ENCODE measurements at places on chromosomes 13 and 19.

- DNase-seq: peak; percentile 30
Observed at GRCh38 chr13:22278336-22278929, 607.6 kb downstream of the FGF9 start.

DNA sequence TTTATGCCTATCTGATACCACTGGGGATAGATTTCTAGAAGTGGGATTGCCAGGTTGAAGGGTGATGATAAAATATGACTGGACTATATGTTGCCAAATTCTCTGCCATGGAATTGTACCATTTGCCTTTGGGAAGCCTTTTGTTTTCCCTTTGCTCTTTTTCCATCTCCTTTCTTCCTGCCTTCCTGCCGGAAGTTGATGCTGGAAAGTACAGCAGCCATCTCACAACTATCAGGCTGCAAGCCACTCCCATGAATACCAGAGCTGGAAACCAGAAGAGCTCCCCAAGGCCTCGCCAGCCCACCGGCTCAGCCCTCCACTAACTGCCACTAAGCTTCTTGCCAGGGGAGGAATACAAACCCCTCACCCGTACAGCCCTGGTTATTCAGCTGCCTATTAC, 29.7 kb downstream of the ZIC5 start:
- DNase-seq: no peak

GRCh38 chr19:55161571-55162322, 4.2 kb upstream of the TNNI3 start:
- DNase-seq: no peak

DNA sequence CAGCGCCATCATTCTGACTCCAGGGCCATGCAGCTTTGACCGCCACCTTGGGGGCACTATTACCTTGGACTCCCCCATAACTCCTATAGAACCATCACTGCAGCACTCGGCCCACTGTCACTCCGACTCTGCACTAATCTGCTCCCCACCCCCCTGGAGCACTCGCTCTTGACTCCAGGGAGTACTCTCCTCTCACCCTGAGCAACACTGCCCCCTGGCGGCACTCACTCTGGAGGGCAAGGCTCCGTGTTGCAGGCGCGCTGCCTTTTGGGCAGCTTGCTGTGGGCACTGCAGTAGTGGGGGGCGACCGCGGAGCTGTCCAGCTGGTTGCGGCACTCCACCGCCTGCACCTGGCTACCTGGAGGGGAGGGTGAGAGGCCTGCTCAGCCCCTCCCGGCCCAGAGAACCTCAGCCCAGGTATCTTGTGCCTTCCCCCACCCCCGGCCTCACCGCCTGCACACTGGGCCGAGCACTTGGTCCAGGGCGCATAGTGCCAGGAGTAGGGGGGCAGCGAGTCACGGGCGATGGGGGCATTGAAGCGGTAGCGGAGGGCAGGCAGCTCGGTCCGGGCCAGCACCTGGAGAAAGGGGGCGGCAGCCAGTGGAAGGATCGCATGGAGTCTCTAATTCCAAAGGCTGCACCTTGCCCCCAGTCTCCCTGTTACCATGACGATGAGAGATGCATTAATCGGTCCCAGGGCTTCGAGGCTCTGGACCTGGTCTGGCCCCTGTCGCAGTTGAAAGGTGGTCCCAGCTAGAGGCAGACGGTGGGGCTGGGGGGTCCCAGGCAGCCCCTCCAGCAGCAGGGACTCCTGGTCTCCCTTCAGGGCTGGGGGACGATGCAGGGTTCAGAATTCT, 8.9 kb upstream of the MYO1F start:
- DNase-seq: no peak

DNA sequence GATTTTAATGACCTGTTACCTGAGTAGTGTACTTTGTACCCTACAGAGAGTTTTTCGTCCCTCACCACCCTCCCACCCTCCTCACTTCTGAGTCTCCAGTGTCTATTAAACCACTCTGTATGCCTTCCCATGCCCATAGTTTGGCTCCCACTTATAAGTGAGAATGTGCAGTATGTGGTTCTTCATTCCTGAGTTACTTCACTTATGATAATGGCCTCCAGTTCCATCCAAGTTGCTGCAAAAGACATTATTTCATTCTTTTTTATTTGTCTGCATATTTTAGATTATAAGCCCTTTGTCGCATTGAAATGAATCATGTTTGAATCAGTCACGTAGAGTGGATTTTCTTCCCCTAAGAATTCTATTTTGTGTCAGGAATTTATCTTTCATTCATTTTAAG, 12.2 kb upstream of the HTR2A start:
- no peak for DNase-seq

DNA sequence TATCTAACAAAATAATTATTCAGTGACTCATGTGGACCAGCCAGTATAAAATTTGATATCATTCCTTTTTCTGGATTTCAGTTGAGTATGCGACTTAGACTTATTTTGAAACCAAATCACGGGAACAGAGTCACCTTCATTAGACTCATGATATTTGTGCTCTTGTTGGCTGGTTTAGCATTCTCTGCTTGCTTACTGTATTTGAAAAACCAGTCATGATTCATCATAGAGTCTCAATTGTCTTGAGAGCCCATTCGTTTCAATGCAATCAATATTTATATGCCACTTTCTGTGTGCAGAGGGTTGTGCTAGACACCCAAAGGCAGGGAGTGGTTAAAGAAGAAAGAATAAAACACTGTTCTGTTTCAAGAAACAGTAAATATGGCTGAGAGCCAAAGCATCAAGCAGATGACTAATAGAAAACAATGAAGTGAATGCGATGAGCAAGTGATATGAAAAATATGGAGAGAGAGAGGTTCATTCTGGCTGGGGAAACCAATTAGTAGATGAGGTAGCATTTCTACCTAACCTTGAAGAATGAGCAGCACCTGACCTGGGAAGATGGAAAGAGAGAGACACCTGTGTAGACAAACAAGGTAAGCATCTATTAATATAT, 99.6 kb upstream of the MBNL2 start:
- no peak for DNase-seq

DNA sequence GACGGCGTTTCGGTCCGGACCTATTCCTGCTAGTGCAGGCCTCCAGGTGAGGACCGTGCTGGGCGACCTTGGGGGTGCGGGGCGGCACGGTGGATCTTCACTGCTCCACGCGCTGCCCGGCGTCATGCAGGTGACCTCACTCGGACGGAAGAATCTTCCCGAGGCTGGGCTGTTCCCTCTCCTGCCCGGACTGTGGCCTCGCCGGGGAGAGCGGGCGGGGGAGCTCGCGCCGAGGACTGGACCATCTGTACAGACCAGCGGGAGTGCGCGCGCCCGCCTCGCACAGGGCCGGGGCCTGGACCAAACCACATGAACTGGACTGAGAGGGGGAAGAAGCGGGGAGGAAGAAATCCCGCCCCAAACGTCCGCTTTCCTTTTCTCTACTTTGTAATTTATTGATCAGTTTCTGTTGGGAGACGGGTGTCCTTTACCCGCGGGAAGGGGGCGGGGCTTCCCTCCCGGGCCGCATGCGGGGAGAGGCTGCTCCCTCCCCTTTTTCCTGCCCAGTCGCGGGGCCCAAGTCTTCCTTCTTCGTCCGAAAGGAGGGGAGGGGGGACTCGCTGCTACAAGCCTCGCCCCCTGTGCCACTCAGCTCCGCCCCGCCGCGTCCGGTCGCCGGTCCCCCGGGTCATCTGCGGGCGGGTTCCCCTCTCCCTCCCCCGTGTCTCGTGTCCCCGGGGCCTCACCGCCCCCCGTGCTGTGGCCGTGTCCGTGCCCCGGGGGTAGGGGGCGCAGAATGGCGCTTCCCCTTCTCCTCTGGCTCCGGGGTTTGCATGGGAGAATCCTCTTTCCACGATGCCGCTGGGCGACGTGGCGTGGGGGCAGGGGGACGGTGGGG, 4.9 kb downstream of the HRC start:
- DNase-seq: peak; percentile 82

GRCh38 chr13:31790992-31791391, 51.7 kb downstream of the RXFP2 start:
- DNase-seq: no peak

DNA sequence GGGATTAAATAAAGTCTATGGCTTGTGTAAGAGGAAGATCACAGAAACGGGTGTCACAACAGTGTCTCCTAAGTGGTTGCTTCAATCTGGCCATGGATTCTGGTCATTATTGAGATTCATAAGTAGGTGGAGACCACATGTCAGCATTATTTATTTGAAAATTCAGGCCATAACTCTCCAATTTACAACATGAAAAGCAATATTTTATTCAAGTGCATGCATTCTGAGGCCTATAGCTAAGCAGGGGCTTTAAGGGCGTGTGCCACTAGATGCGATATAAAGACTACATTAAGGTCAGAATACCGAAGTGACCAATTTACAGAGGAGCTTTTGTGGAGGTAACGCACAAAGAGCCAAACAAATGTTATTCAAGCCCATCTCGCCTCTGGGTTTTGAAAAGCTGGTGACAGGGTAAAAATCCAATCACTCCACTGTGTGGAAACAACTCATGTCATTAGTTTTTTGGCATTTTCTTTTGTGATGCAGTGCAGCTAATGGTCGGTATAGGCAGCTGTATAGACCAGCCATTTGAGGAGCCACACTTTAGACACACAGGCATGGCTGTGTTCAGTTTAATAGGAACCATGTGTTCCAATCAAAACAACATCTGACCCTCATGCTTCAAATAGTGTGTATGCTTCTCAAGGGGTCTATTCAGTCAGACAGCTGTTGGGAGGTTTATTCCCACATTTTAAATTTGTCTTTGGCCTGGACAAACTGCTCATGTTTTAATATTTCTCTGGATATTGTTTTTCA, 123.7 kb downstream of the KL start:
- DNase-seq: no peak

DNA sequence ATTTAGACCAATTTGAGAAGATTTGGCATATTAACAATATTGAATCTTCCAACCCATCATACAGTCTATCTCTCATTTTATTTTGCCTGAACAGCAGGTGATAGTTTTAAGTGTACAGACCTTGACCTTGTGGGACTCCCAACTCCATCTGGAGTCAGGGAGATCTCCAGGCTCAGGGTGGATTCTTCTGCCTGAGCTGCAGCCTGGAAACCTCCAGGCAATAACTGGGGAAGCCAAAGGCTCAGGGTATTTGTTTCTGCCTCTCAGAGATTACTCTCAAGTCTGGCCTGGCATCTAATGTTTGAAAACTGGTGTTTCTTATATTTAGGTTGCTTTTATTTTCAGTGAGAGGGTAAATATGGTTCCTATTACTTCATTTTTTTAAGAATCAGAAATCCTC, 102.1 kb upstream of the C1QTNF9B start:
- no peak for DNase-seq

DNA sequence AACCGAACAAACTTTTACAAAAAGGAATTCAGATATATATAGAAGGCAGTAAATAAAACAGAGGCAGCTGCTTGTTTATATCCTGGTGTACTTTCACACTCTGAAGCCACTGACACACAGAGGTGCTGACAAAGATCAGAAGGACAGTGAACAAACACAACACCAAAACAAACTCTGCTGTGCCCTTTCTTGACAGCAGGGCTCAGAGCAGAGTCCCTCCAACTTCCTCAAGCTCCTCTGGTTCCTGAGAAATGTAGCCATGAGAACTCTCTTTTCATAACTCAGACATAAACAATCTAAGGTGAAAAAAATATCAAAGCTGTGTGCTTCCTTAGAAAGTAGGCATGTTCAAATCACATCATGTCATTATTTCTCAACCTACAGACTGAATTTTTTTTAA, 1052.8 kb upstream of the SPRY2 start:
- no peak for DNase-seq

DNA sequence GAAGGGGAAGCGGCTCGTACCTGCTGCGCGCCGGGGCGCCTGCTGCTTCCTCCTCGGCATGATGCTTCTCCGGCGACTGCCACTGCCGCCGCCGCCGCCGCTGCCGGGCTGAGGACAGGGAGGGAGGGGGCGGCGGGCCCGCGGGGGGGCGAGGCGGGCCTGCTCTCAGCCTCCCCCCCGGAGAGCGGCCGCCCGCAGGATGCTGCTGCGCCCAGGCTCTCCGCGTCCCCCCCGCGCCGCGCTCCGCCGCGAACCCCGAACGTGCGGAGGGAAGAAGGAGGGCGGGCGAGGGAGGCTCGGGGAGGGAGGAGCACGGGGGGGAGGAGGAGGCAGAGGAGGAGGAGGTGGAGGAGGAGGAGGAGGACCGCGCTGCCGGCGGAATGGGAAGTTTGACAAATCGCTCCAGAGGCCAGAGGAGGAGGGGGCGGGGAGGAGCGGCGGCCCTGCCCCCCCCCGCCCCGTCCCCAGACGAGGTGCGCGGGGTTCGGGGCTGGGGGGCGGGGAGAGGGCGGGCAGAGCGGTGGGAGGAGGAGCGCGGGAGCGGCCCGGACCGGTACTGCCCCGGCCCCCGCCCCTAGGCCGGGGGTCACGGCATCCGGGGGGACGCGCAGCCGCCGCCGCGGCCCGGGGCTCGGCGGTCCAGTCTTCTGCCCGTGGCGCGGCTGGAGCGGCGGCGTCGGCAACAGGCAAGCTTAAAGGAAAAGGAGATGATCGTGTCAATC, at the start of gene TSHZ3:
Gene TSHZ3 (minus strand): TSS at position 277 of the 722 bp plus-strand sequence. CDS start 217 bp downstream, at position 60.
- no peak for DNase-seq

DNA sequence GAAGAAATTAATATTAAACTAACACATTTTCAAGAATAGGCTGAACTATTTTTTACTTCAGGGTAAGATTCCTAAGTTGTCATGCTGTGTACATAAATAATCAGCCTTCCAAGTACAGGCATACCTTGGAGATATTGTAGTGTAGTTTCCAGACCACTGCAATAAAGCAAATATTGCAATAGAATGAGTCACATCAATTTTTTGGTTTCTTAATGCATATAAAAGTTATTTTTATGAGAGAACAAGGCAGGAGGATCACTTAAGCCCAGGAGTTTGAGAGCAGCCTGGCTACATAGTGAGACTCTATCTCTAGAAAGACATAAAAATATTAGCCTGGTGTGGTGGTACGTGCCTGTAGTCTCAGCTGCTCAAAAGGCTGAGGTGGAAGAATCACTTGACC, 511.5 kb downstream of the UQCRFS1 start:
- DNase-seq: no peak

DNA sequence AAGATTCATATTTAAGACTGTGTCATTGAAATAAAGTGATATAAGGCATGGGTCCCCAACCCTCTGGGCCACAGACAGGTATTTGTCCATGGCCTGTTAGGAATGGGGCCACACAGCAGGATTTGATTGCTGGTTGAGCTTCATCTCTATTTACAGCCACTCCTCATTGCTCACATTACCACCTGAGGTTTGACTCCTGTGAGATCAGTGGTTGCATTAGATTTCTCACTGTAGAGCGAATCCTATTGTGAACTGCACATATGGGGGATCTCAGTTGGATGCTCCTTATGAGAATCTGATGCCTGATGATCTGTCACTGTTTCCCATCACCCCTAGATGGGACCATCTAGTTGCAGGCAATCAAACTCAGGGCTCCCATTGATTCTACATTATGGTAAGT, 132.1 kb downstream of the PCDH17 start:
- no peak for DNase-seq

Data from right renal pelvis (tissue), 4 donors.